ENCODE measurements at places on chromosomes 4 and X.

- DNase-seq, result no peak
Observed at GRCh38 chr4:56684320-56685050, 3.4 kb upstream of the HOPX start.

DNA sequence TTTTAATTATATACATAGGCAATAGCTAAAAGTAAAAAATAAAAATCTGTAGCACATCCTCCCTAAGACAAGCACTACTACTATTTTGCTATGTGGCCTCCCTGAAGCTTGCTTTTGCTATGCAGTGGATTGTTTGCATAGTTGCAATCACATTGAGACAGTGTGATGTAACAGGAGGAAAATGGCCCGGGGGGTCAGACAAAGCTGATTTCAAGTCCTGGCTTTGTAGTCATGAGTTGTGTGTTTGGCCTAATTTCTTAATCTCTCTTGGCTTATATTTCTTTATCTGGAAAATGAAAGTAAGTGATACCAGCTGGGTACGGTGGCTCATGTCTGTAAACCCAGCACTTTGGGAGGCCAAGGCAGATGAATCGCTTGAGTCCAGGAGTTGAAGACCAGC lies 166.6 kb downstream of the LHFPL1 start:
- peak; percentile 66 for DNase-seq

DNA sequence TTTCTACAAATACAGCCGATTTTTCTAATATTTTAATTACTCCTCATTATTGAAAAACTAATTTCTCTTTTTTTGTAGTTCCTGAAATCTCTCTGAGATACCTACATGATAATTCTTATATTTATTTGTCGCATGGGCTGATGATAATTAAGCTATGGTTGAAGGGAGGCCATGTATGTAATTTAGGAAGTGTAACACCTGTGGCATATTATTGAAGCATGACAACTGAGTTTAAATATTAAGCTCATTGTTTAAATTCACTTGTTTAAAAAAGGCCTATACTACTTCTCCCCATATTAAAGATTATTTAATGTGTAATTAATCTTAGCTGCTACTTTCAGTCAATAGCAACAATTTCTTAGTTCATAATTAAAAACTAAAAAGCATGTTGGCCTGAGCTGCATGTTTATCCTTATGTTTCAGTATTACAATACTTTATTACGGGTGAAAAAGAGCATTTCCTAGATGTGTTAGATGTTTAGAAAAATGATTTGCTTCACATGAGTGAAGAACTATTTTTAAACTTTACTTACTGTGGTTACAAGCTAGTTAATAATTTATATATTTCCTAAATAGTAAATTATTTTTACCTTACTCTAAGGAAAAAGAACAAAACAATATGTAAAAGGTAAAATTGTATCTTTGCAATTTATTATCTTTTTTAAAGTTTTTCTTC lies 122.4 kb downstream of the RAP1GDS1 start:
- no peak for DNase-seq

DNA sequence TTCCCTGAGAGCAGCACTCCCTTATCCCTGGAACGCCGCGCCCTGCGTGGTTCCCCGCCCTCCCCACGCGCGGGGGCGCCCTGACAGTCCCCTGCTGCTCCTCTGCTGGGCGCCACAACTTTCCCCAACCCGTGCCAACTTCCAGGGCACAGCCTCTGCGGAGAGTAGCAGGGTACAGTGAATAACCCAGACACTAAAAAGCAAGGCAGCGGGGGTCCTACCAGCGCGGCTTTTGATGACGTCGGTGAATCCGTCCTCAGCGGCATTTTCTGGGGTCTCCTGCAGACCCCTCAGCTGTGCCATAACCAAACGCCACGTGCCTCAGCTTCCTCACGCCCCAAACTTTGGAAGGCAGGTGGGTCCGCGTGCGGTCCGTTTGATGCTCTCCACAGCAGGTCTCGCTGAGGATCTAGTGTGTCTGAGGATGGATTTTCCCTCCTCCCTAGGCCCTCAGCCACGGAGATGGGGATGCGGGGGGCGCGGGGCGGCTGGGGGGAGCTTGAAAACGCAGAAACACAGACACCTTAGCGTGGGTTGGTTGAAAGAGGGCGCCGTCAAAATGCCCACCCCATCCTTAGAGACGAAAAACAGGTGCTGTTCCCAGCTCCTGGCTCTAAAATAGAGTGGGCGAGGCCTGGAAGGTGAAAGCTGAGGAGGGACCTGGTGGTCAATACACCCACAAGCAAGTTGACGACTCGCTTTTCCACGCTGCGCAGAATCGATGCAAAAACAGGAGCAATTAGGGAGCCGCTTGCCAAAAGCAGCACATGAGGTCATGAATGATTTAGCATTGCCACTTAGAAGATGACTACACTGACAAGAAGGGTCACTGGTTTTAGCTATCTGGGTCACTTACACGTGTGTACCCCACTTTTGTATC lies 405.6 kb downstream of the FAM47A start:
- DNase-seq, result no peak

GRCh38 chr4:123017636-123018395 lies 95.4 kb upstream of the NUDT6 start:
- DNase-seq, result no peak

DNA sequence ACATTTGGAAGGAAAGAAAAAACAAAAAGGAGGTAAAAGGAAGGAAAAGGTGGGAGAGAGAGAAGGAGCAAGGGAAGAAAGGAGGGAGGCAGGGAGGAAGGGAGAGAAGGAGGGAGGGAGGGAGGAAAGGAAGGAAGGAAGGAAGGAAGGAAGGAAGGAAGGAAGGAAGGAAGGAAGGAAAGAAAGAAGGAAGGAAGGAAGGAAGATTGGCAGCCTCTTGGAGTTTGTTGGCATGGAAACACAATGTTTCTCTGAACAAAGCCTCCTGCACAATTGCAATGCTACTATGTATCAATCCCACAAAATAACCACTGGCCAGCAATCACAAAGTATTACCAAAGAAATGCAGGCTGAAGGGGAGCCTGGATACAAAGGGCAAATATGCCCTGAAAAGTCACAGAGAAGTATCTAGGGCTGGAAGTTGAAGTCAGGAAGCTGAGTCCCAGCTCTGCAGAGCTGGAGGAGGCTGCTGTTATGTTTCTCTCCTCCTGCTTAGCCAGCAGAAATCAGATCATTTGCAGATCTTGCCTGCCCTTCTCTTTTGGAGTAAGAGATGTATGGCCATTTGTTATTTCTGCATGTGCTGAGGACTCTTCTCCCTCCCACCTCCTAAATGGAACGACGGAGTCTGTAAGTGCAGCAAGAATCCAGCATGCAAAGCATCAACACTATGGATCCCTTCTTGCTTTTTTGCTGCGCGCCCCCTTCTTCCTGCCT lies 195.9 kb upstream of the LDB2 start:
- no peak for DNase-seq

DNA sequence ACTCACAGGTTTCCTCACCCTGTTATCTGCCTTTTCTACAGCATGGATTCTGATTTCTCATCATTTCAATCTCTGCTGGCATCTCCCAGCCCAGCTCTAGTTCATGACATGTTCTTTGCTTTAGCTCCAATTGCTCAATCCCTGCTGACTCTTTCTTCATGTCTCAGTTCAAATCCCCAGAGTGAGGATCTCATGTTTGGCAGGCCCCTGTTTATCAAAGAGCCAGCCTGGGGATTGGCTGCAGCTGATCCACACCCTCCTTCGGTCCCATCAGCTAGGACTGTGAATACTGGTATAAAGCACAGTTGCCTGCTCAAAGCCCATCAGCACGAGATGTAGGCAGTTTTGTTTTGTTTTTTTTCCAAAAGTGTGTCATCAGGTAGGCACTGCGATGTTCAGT lies 14.4 kb upstream of the CC2D2A start:
- peak; percentile 78 for DNase-seq

GRCh38 chr4:105184316-105184980 lies 37.8 kb downstream of the TET2 start:
- no peak for DNase-seq

DNA sequence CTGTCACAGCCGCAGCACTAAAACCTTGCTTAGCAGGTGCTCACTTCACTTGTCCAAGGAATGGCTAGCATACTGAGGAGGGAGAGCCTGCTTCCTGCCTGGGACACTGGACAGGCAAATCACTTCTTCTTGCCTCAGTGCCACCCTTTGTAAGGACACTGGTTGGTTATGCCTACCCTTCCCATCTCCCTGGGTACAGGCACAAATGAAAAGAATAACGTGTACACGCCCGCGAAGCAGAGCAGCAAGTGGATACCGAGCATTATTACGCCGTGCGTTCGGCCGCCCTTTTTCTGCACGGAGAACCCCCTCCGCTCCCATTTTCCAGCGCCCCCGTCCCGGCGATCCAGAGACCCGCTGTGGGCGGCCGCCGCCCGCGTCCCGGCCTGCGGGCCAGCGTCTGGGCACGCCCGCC lies 338 bp upstream of the KLHL2 start:
- DNase-seq, result no peak

- no peak for DNase-seq
Observed at GRCh38 chr4:129345609-129346008, 249.7 kb downstream of the C4orf33 start.

- no peak for DNase-seq
Observed at GRCh38 chr4:85761803-85762528, 287.0 kb downstream of the ARHGAP24 start.

GRCh38 chr4:181637186-181638105 lies 605.8 kb upstream of the TENM3 start:
- DNase-seq, result no peak

DNA sequence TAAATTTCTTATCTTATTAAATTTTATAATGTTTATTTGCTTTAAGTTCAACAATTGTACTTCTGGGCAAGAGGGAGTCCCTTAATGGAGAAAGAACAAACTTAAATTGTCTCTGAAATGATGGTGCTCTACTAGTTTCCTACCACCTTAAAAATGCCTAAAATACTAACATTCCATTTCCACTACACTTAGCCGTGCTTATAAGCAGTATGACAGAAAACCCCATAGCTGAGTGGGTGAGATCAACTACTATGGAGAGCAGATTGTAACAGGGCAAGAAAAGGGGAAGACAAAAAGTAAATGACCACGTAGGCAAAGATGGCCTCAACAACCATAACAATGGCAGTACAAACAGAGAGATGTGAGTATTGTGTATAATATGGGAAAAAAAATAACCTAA lies 35.0 kb downstream of the RFC1 start:
- no peak for DNase-seq

DNA sequence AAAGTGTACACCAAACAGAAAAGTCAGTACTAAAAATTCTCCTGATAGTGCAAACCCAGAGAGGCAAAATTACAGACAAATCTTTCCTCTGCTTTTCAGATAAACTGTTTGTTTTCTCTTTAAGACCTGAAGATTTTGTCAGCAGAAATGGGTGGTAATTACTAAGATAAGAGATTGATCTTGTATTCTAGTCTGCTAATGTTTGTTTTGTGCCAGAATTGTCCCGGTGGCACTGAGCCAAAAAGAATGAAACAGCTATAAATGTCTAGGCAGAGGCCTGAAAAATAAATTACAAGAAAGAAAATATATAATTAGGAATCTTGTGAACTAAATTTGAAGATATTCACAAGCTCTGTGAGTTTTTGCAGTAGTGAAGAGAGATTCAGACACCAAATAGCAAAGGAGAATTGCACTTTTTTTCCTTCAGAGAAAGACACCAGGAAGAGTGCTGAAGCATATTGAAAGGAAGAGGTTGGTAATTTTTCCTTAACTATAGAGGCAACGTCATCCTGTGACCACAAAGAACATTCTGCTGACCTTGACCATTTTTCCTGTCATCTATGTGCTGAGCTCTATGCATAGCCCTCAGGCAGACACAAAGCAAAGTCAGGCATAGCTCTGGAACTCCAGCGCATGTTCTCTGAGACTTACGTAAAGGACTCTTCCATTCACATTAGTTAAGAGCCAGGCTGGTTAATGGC lies 314.5 kb upstream of the RASGEF1B start:
- no peak for DNase-seq
